ENCODE measurements at places on chromosomes 11 and 22.
A peak's percentile ranks its signal among the peaks of the same experiment; 100 is the strongest.

DNA sequence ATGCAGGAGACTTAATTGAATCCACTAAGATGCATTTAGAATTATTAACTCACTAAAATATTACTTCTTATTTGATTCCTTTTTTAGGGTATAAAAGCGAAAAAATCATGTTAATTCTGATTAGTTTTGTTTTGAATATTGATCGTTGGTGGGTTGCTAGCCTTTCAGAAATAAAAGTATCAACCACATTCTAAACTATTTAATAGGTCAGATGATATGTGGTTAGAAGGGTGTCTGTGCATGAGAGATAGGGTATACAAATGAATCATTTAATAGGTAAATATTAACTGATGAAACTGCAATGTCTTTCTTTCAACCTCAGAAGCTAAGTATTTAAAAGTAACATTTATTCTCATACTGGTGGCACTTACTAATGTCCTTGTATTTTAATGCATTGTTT is 515.1 kb downstream of the CNTN5 start:
- DNase-seq = no peak

DNA sequence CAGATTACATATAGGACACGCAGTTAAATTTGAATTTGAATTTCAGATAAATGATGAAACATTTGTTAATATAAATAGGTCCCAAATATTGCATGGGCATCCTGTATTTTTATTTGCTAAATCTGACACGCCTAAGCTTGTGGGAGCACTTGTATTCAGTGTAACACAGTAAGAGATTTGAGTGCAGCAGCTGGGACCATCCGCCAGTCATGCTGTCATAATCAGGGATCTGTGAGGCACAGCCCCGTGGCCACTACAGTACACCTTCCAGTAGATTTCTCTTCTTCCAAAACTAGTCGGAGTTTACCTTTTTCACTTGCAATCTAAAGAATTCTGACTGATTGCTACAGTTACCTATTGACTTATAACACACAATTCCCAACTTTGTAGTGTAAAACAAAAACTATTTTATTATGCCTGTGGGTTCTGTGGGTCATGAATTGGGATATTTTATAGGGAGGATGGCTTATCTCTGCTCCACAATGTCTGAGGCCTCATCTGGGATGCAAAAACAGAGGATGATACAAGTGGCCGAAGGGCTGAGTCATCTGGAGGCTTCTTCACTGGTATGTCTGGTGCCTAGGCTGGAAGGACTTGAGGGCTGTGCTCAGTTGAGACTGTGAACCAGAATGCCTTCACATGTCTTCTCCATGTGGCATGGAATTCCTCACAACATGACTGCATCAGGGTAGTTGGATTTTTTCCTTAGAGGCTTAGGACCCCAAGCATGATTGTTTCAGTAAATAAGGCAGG is 74.1 kb downstream of the PRSS23 start:
- DNase-seq = no peak

- peak; percentile 82 for DNase-seq
Measured at GRCh38 chr22:38240734-38241252, 32.0 kb downstream of the TMEM184B start.

- no peak for DNase-seq
Measured at GRCh38 chr11:69161117-69161407, 5.3 kb downstream of the SMIM38 start.

DNA sequence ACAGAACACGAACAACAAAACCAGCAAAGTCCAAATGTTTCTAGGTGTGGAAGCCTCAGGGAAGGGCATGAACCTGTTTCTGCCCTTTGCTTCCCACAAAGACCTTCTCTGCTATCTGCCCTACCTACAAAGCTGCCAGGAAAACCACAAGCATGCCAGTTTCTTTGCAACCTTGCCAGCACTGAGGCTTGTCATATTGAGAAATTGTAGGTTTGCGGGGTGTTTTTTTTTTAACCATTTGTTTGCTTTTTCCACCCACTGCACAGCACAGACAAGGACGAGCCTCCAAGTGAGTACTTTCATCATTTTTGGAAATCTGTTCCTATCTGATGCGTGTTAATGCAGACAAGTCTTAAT is 12.8 kb downstream of the PARVG start:
- DNase-seq = peak; percentile 21

DNA sequence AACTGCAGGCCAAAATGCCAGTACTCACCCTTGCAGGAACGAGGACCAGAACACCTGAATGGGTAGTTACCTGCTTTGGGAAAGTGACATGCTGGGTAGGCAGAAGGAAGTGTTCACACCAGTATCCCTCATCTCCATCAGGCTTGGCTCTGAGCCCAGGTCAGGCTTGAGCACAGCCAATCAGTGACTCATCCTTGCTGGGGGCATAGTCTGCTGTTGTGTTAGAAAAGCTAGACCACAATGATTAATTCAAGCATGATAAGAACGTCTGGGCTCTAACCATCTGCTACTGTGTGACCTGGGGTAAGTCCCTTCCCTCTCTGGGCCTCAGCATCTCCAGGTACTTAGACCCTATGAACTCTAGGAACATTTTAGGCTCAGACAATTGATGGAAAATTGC is 450.4 kb downstream of the MIAT start:
- DNase-seq = peak; percentile 98

DNA sequence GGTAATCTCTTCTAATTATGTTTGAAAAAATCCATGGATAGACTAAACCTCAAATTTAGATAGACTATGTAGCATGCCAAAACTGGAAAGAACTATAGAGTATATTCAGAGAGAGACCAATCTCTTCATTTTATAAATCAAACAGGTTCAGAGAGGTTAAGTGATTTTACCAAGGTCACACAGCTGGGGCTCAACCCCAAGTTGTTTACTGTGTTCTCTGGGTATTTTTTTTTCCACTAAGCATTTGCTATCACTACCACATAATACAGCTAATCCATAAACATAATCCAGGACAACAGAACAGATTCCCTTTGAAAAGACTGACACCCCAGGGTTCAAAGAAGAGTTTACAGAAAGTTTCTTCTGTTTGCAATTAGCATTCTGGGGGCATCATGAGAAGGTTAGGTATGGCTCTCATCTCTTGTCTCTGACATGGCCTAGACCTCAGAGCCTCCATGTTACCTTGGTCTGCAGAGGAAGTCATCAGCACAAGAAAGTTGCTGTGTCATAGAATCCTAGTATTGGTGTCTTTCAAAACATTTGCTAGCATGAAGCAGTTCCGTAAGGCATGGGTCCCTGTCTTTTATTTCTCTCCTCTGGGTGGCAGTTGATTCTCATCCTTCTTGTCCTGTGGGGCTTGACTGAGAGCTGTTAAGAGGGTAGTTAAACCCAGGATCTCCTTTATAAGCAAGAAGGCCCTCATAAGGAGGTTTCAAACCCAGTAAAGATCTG is 94.5 kb upstream of the HSD17B12 start:
- DNase-seq = no peak

DNA sequence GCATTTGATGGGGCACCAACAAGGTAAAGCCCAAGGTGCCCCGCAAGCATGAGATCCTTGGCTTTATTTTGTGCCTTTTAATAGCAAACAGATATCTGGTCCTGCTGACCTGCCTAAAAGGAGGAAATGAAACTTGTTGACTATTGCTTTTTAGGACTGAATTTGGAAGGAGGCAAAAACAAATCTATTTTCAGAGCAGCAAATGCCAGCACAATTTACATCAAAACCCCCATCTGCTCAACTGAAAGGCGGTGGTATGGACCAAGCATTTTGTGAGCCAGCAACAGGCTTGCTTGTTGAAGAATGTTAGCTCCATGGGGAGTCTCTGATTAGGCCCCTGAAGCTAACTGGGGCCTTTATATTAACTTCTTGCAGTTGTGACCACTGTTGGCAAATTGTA is 192.6 kb upstream of the E2F8 start:
- DNase-seq = no peak

DNA sequence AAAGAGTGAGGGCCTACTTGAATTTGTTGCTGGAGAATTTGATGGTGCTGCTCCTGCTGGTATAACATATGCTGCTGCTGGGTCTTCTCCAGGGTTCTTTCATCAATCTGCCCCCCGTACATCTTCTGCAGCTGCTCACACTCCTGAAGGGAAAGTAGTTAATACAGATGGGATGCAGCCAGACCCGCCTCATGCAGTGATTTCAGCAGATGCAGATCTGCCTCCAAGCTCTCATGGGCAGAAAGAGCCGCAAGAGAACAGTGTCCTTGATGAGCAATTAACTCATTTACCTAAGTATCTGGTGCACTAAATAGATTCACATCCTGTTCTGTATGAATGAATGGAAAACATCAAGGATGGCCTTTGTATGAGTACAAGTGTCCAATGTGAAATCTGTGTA is 24.8 kb upstream of the APOA1 start:
- no peak for DNase-seq

GRCh38 chr11:68843703-68844312 is 2.1 kb upstream of the CPT1A start:
- no peak for DNase-seq

- no peak for DNase-seq
Measured at GRCh38 chr11:117070016-117070415, 28.2 kb downstream of the SIK3 start.

GRCh38 chr11:134942681-134943080 is 530.6 kb upstream of the B3GAT1 start:
- DNase-seq = no peak

Data from RCC 7860 (cell line).